Stimulated activated CD4-positive, alpha-beta T cell treated with anti-CD3 and anti-CD28 coated beads, Interleukin-1b, Interleukin-23, amount 100 ng/mL, for 48 hours (primary cell): ENCODE measurements at places on chromosomes 3 and 15.

GRCh38 chr3:63037116-63037515, 161.9 kb upstream of the CADPS start:
- no peak for DNase-seq

GRCh38 chr15:51335538-51336410, 2.6 kb downstream of the CYP19A1 start:
- no peak for DNase-seq

DNA sequence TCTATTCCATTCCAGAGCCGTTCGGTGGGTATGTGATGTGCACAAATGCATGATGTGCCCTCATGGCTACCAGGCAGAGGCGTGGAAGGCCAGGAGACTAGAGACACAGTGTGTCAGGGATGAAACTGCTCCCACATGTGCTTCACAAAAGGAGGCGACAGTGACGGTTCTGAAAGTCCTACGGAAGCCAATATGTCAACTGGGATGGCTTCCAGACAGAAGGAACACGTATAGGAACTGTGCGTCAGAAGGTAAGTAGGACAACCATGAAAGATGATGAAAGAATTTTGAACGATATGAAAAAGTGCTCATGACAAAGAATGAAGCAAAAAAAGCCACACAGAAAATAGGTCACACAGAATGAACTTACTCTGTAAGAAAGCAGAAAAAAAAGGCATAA, 34.1 kb downstream of the GLB1 start:
- peak; percentile 45 for DNase-seq

DNA sequence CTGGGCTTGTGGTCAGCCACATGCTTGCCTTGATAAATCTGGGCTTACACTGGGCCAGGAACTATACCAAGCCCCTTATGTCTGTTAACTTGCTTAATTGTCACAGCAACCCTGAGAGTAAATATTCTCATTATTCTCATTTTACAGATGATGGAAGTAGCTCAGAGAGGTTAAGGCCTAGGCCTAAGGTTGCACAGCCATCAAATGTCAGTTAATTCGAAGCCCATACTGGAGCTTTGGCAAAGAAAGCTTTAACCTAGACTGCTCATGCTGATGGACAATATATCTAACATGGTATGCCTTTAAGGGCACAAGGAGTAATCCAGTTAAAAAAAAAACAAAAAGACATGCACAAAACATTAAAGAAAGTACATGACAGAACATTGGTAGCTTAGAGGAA, 220.1 kb downstream of the FEZF2 start:
- no peak for DNase-seq

GRCh38 chr3:151067158-151067557, 18.3 kb upstream of the MED12L start:
- no peak for DNase-seq

DNA sequence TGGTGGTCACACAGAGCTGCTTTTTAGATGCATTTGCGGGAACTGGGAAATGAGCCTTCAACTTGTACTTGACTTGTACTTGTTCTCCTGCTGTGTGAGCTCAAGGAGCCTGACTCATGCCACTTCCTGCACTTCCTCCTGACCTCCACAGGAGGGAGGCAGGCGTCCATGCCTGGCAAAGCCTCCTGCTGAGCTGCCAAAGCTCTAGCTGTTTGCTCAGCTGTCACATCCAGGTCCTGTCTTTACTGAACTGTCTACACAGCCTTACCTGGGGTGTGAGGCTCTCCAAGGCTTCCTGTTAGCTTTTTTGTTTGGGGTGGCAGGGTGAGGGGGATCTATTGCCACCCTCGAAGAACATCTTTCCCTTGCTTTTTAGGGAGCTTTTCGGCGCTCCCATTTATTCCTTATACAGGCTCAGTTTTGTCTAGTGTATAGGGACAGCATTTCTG, 6.4 kb downstream of the THPO start:
- DNase-seq = peak; percentile 70

DNA sequence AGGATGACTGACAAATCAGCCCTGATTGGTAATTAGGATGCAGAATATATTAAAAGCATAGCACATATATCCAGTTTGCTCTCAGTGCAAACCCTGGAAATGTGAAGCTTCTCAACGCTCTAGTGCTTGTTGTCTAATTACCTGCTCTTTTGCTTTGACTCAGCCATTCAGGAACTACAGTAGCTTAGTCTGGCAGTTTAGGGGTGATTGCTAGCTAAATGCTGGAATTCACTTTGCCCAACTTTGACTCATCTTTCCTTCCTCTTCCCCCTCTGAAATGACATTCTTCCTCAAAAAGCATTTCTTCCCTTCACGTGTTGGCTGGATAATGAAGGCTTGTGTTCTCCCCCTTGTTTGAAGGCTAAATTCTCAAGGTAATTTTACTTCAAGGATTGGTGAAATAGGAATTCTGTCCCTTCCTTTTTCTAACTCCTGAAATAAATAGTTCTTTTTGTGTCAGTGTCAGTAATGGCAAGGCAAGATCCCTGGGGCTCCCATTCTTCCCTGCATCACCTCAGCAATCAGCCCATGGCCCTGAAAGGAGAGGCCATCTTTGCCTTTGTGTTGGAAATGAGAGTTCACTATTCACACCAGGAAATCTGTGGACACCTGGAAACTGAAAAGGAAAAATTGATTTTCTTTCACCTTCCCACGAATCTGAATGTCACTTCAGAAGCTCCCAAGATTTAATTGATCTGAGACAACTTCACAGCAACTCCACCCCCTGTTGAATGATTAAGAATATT, 103.6 kb downstream of the ECT2 start:
- DNase-seq = no peak

DNA sequence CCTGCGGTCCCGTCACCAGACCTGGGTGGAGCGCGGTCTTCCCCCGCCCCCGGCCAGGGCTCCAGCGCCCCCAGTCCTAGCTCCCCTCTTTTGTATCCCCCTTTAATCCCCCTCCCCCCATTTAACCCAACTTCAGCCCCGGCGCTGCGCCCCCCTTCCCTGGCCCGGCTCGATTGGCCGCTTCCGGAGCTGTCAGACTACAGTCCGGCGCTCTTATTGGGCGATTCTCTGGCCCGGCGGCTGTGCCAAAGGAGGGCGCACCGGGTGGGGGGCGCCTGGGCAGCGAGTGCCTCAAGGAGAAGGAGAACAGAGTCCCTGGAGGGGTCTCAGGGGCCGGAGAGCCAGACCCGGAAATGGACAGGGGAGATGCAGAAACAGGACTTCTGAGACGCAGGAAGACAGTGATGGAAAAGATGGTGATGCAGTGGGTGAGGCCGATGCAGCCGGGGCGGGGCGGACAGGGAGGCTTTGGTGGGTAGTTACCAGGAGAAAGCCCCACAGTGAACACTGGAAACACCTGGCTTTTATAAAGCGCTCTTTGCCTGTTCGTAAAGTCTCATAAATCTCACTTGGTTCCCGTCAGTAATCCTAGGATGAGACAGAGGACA, 1.2 kb upstream of the ADCY5 start:
- no peak for DNase-seq

DNA sequence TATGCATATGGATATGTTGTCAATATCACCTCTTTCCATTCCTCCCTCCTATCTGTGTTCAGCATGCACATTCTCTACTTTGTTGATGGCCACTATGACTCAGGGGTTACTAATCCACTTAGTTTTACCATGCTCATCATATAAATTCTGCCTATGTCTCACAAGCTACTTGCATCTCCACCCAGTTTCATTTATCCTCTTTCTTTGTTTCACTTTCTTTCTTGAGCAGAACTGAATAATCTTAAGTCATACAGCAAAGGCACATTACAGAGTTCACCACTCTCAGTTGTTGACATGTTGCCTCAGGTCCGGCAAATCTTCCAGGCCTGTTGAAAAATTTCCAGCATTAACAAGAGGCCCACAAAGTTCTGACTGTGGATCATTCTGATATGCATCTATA, 71.5 kb downstream of the SSR3 start:
- DNase-seq = no peak

GRCh38 chr3:76502076-76502475, 537.8 kb upstream of the ROBO2 start:
- no peak for DNase-seq

GRCh38 chr15:86229306-86229705, 149.6 kb downstream of the AGBL1 start:
- no peak for DNase-seq

DNA sequence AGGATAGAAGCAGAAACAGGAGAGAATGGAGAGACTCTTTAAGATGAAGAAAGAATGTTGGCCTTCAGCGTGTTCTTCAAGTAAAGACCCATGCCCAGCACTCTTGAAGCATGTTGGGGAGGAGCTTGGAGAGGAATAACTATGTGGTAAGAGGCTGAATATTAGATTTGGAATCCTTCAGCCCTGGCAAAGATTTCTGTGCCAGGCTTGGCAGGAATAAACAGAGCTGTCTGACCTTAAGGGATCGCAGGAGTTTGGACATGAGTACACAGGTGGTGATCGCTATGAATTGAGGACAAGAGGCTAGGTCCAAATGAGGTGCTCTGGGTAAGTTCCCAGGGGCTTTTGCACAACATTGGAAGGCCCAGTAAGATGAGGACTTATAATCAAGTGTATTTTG, 132.6 kb upstream of the TBL1XR1 start:
- DNase-seq = no peak

DNA sequence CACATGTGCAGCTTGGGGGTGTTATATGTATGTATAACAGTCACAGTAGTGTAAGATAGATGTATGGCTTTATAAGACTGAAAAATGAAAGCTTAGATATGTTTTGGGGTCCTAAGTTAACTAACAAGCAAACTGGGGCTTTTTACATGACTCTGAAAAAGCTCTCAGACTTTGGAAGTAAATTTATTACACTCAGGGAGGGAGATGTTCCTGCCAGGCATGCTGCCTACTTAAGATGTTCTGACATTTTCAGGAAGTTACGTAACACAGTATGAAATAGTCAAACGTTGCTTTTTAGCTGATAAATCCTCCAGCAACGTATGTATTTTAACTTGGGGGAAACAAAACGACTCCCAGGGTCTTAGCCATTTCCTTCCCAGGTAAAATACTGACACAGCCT, 1.7 kb upstream of the IFT57 start:
- no peak for DNase-seq

DNA sequence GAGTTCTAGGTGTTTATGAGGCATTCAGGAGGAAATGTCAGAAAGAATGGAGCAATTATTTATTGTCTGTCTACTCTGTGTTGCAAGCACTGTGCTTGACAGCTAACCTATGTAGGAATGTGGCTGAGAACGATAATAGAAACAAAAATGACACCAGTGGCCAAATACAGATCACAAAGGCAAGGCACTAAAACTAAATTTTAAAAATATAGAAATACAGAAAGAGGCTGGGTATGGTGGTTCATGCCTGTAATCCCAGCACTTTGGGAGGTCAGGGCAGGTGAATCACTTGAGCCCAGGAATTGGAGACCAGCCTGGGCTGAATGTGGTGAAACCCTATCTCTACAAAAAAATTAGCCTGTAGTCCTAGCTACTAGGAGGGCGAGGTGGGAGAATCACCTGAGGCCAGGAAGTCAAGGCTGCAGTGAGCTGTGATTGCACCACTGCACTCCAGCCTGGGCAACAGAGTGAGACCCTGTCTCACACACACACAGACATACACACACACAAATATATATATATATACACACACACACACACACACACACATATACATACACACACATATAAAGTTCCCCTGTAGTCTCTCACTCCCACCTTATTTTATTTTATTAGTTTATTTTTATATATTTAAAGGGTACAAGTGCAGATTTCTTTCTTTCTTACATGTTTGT, 6.0 kb downstream of the PRKCI start:
- DNase-seq = no peak

GRCh38 chr3:21259896-21260295, 491.1 kb downstream of the ZNF385D start:
- no peak for DNase-seq

- DNase-seq = no peak
Observed at GRCh38 chr15:83379579-83379959, 67.6 kb upstream of the SH3GL3 start.

GRCh38 chr3:121794264-121794983, 40.4 kb downstream of the IQCB1 start:
- no peak for DNase-seq

DNA sequence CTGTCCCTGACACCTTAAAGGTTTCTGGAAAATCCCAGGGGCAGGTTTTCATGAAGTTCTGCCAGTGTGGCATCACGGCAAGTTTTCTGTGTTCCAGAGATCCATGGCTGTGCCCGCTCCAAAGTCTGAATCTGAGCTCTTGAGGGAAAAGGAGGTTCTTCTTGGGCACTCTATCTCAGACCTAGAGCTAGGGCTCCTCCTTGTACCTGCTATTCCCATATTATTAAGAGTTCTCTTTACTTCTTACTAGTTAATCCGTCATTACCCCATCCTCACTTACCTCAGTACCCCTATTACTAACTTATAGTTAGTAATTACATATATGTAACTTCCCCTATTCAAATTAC, 5.9 kb upstream of the TRA2B start:
- DNase-seq = no peak

DNA sequence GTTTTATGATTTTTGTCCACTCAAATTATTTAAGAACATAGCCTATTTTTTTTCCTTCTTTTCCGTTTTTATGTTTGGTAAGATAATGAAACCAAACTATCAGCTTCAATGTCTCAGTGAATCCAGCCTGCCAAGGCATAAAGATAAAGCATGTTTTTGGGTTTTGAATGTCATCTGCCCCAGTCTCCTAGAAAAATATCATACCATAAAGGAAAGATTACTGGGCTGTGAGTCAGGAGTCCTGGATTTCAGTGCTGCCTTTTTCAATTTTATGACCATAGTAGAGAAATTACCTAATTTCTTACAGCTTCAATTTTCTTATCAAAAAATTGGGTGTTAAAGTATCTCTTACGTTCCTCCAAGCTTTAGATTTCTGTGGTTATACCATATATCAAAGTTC, 87.5 kb downstream of the GAP43 start:
- DNase-seq = no peak

- DNase-seq = no peak
Observed at GRCh38 chr3:154236331-154236730, 88.0 kb downstream of the DHX36 start.

DNA sequence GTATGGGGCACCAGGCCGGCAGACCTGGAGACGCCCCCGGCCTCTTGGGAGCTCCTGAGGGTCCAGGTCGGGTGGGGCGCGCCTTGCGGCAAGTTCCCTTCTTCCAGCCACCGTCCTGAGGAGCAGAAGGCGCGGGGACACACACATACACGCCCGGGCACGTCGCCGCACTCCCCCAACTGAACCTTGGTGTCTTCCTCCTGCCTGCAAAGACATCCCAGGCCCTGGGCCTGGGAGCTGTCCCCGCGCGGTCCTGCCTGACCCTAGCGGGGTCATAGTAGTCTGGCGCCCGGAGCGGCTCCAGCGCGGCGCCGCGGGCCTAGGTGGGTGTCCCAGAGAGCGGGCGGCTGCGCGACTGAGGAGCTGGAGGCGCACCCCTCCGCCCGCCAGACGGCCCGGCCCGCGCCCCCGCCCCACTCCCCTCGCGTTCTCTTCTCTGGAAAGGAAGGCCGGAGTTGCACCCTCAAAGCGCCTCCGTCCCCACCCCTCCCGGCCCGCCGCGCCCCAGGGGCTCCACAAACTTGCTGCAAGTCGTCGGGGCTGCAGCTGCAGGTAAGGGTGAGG, 185.9 kb upstream of the LINGO1 start:
- no peak for DNase-seq
